ENCODE measurements at places on chromosomes 12 and 14. TPM values are rescaled to one million over a fixed set of nuclear protein-coding genes. Genes with fewer than 3 reads are reported as not detected.

DNA sequence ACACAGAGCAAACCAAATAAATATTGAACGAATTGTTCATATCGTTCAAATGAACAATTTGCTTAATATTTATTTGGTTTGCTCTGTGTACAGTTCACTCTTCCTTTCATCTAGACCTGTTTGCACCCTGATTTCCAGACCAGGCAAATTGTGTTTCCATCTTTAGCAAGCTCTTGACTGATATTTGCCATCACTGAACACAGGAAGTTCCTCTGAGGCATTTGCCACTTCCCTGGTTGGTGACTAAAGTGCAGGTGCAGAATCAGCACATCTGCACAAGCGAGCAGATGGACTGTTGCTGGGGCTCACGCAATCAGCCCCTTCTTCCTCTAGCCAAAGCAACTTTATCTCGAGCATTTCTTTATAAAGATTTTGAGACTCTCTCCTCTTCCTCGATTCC, 112.9 kb downstream of the DAAM1 start:
- no peaks in the 10 kb centered on the region for H3K27me3 ChIP-seq
- H3K36me3 ChIP-seq = no peaks in the 10 kb centered on the region
- H3K4me3 ChIP-seq = no peak overlapping the region
- no peak for DNase-seq

- H3K27ac ChIP-seq = peak within 1 kb of the TSS; percentile 79
- H3K4me1 ChIP-seq = peaks cover 21% of the 10 kb centered on the region
- no peaks in the 10 kb centered on the region for H3K27me3 ChIP-seq
- peak; percentile 95 for DNase-seq
- H3K36me3 ChIP-seq = no peaks in the 10 kb centered on the region
These were observed at the start of gene BLOC1S1 for GRCh38 chr12:55715833-55716581. Gene BLOC1S1 (plus strand): TSS chr12:55716046. CDS start chr12:55716052, 6 bp downstream.

The TMEM30B gene
- 1.9 TPM for total RNA-seq

GRCh38 chr12:100453951-100454350, 19.7 kb upstream of the NR1H4 start:
- no peaks in the 10 kb centered on the region for H3K4me1 ChIP-seq
- H3K36me3 ChIP-seq = no peaks in the 10 kb centered on the region
- H3K27ac ChIP-seq = no peak overlapping the region
- H3K27me3 ChIP-seq = no peaks in the 10 kb centered on the region

GRCh38 chr12:69442894-69443293, 27.3 kb upstream of the FRS2 start:
- no peak overlapping the region for H3K27ac ChIP-seq
- no peaks in the 10 kb centered on the region for H3K4me1 ChIP-seq
- no peak for DNase-seq
- H3K4me3 ChIP-seq = no peak overlapping the region
- no peaks in the 10 kb centered on the region for H3K27me3 ChIP-seq

The PKP2 gene
- 0.15 TPM for total RNA-seq

The KRT6C gene
- total RNA-seq = not detected

DNA sequence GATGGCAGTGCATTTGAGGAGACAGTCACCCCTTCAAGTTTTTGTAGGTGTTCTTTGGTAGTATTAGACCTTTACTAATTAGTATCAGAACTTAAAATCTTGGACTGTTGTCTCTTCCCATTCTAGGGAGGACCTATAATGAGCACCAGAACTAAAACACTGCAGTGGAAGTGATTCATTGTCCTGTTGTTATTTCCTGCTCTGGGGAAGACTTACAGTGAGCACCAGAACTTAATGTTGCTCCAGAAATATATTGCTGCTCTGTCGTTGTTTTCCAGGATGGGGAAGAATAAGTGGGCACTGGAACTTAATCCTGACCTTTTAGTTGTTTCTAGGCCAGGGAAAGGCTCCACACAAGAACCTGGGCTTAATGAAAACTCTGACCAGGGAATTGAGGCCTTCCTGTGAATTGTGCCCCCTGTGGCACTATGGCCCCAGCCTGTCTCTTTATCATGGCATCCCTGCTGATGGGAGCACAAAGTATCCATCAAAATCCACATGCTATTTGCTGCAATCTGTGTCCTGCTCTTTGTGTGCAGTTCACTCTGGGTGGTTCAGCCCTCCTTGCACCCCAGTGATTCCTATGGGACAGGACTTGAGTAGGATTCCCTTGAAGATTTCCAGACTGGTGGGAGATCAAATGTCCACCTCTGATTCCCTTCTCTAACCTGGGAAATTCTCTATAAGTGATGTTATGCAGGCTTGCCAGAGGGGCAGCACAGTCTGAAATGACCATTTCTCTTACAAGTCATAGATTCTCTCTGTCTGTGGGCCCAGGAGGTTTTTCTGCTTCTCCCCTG, 175.8 kb downstream of the PAWR start:
- H3K27ac ChIP-seq = no peak overlapping the region
- DNase-seq = no peak
- H3K27me3 ChIP-seq = no peaks in the 10 kb centered on the region
- H3K36me3 ChIP-seq = no peaks in the 10 kb centered on the region
- no peak overlapping the region for H3K4me3 ChIP-seq
- no peaks in the 10 kb centered on the region for H3K4me1 ChIP-seq

The RTL1 gene
- not detected for total RNA-seq

The TOGARAM1 gene
- 7.5 TPM for total RNA-seq

The DIABLO gene
- total RNA-seq = 63.4 TPM

GRCh38 chr12:89517720-89518119, 6.9 kb downstream of the GALNT4 start:
- no peaks in the 10 kb centered on the region for H3K27me3 ChIP-seq
- H3K4me1 ChIP-seq = peaks cover 23% of the 10 kb centered on the region
- no peaks in the 10 kb centered on the region for H3K36me3 ChIP-seq
- H3K27ac ChIP-seq = no peak overlapping the region
- no peak for DNase-seq

DNA sequence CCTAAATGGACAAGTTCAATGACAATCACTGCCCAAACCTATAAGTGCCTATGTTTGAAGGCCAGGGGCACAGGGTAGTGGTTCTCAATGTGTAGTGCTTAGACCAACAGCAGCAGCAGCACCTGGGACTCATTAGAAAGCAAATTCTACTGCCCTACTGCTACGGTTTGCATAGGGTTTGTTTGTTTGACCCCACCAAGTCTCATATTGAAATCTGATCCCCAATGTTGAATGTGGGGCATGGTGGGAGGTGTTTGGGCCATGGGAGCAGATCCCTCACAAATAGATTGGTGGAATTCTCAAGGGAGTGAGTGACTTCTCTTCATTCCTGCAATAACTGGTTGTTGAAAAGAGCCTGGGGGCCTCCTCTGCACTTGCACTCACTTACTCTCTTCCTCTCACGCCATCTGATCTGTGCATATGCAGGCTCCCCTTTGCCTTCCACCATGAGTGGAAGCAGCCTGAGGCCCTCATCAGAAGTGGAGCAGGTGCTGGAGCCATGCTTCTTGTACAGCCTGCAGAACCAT, 39.5 kb downstream of the PPM1H start:
- no peaks in the 10 kb centered on the region for H3K36me3 ChIP-seq
- H3K4me3 ChIP-seq = no peak overlapping the region
- no peaks in the 10 kb centered on the region for H3K27me3 ChIP-seq
- DNase-seq = no peak
- H3K27ac ChIP-seq = no peak overlapping the region
- H3K4me1 ChIP-seq = no peaks in the 10 kb centered on the region

The GRIN2B gene
- not detected for total RNA-seq

DNA sequence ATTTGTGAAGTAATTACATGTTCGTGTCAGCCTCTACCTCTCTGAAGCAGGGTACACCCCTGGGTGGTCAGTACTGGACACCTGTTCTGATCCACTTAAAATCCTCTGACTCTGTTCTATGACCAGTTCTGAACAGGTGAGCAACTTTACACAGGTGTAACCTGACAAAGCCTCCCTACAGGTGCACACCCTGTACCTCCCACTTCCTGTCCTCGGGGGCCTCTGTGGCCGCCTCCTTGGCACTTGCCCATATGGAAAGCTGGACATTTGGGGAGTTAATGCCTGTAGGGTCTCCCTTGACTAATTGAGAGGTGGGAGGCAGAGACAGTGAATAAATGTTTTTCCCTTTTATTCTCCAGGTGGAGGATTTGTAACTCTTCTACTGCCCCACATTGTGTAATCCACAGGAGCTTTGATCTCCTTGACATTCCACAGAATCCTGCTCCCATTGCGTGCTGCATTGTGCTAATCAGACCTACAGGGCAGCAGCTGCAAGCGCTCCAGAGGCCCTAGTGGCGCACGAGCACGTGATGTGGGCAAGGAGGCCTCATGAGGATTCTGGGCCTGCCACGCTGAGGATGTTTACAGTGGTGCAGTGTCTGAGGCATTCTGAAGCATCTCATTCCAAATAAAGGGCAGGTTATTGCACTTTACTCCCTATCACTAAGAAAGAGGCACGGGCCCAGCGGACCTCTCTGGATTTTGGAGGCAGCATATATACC, 45.8 kb upstream of the BATF start:
- no peaks in the 10 kb centered on the region for H3K27me3 ChIP-seq
- no peaks in the 10 kb centered on the region for H3K4me1 ChIP-seq
- H3K27ac ChIP-seq = no peak overlapping the region
- no peak overlapping the region for H3K4me3 ChIP-seq

GRCh38 chr12:47134005-47134404, 54.2 kb upstream of the AMIGO2 start:
- no peaks in the 10 kb centered on the region for H3K36me3 ChIP-seq
- H3K4me1 ChIP-seq = no peaks in the 10 kb centered on the region
- H3K27me3 ChIP-seq = no peaks in the 10 kb centered on the region
- no peak for DNase-seq
- H3K4me3 ChIP-seq = no peak overlapping the region
- H3K27ac ChIP-seq = no peak overlapping the region

GRCh38 chr14:75487155-75487671, 35.1 kb upstream of the BATF start:
- H3K27ac ChIP-seq = no peak overlapping the region
- DNase-seq = no peak
- H3K27me3 ChIP-seq = no peaks in the 10 kb centered on the region
- peaks cover 7% of the 10 kb centered on the region for H3K4me1 ChIP-seq
- H3K36me3 ChIP-seq = no peaks in the 10 kb centered on the region

DNA sequence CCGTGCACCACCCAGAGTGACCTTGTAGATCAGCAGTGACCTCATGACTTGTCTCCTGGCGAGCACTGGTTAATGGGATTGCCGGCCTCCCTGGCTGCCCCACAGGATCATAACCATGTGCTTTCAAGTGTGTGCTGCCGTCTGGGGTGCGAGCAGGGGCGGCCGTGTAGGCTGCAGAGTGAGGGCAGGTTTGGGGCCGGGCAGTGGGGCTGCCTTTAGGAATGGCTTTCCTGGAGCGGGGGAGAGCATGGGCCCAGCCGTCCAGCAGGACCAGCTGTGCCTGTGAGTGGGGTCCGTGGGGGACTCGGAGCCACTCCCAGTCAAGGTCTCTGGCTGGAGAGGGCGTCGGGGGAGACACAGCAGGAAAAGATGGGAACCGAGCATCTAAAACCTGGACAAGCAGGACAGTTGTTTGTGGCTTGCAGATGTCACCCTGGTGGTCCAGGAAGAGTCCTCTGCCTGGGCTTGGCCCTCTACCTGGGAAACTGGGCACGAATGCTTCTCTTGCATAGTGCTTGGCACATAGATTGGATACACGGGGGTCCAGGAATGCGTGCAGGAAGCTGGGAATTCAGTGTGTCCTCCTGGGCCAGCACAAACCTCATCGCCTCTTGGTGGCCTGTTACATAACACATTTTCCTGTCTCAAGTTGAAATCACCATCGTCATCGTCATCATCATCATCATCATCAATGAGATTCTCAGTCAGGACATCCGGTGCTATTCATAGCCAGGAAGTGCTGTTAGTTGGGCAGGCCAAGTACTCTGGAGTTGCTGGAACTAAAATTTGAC, 96.0 kb downstream of the ADGRD1 start:
- no peaks in the 10 kb centered on the region for H3K4me1 ChIP-seq
- no peak overlapping the region for H3K4me3 ChIP-seq
- H3K36me3 ChIP-seq = no peaks in the 10 kb centered on the region
- H3K27ac ChIP-seq = no peak overlapping the region
- no peaks in the 10 kb centered on the region for H3K27me3 ChIP-seq

- H3K4me3 ChIP-seq = no peak overlapping the region
- DNase-seq = no peak
- no peak overlapping the region for H3K27ac ChIP-seq
- peaks cover 5% of the 10 kb centered on the region for H3K4me1 ChIP-seq
- H3K36me3 ChIP-seq = no peaks in the 10 kb centered on the region
- no peaks in the 10 kb centered on the region for H3K27me3 ChIP-seq
These were observed 61.6 kb downstream of the RAD51B start for GRCh38 chr14:67881225-67881624.

GRCh38 chr12:93989949-93990348, 158.4 kb upstream of the PLXNC1 start:
- no peaks in the 10 kb centered on the region for H3K27me3 ChIP-seq
- DNase-seq = no peak
- no peaks in the 10 kb centered on the region for H3K36me3 ChIP-seq
- no peak overlapping the region for H3K4me3 ChIP-seq
- H3K4me1 ChIP-seq = no peaks in the 10 kb centered on the region

GRCh38 chr12:132188916-132189325, 44.7 kb downstream of the NOC4L start:
- DNase-seq = no peak
- peaks cover 35% of the 10 kb centered on the region for H3K4me1 ChIP-seq
- no peaks in the 10 kb centered on the region for H3K36me3 ChIP-seq

The LALBA gene
- not detected for total RNA-seq

DNA sequence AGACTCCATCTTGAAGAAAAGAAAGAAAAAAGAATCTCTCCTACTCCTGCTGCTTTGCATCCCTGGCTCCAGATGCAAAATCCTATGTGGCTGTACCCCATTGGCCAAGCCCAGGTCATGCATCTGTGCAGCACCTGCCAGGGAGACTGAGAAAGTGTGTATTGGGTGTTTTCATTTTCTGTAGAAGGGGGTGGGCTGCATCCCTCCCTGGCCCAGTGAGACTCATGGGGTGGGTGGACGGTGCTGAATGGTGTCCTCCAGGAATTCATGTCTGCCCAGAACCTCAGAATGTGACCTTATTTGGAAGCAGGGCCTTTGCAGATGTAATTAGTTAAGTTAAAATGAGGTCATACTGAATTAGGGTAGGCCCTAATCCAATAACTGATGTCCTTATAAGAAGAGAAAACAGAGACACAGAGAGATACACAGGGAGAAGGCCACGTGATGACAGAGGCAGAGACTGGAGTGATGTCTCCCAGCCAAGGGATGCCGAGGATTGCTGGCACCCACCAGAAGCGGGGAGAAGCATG, 23.2 kb downstream of the MOAP1 start:
- no peaks in the 10 kb centered on the region for H3K4me1 ChIP-seq
- no peak for DNase-seq
- H3K4me3 ChIP-seq = no peak overlapping the region

The ING4 gene
- 17.4 TPM for total RNA-seq

DNA sequence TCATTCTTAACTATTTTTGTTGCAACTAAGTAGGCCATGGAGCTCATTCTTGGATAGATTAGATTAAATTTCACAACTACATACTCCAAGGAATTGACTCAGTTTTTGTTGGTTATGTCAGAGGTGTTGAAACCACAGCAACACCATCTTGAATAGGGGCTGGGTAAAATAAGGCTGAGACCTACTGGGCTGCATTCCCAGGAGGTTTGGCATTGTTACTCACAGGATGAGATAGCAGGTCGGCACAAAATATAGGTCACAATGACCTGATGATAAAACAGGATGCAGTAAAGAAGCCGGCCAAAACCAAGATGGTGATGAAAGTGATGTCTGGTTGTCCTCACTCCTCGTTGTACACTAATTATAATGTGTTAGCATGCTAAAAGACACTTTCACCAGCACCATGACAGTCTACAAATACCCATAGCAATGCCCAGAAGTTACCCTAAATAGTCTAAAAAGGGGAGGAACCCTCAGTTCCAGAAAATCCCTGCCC, 20.9 kb downstream of the DMAC2L start:
- no peak overlapping the region for H3K27ac ChIP-seq
- no peak for DNase-seq
- no peaks in the 10 kb centered on the region for H3K27me3 ChIP-seq
- peaks cover 11% of the 10 kb centered on the region for H3K4me1 ChIP-seq
- no peak overlapping the region for H3K4me3 ChIP-seq
- H3K36me3 ChIP-seq = peaks cover 4% of the 10 kb centered on the region
